Stimulated activated CD8-positive, alpha-beta memory T cell treated with anti-CD3 and anti-CD28 coated beads, Interleukin-7, amount 100 ng/mL, for 1 hour (primary cell): ENCODE measurements at places on chromosomes 12 and 14.

GRCh38 chr12:27213304-27213703, 30.8 kb upstream of the STK38L start:
- DNase-seq, result no peak

DNA sequence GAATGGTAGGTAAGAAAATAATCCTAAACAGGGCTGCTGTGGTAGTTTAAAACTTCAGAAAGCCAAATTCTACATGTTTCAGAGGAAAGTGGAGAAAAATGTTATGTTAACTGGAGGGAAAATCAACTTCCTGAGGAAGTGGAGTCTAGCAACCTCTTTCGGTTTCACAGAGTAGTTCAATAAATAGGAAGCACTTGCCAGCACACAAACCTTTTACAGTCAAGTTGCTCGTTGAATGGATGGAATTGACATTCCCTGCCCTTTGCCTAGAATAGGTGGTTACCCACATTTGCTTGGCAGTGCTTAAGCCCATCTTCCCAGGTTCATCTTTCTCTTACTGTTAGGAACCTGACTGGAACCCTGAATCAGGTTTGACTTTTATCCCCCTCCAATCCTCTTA, 15.9 kb downstream of the ANKRD13A start:
- DNase-seq, result no peak

DNA sequence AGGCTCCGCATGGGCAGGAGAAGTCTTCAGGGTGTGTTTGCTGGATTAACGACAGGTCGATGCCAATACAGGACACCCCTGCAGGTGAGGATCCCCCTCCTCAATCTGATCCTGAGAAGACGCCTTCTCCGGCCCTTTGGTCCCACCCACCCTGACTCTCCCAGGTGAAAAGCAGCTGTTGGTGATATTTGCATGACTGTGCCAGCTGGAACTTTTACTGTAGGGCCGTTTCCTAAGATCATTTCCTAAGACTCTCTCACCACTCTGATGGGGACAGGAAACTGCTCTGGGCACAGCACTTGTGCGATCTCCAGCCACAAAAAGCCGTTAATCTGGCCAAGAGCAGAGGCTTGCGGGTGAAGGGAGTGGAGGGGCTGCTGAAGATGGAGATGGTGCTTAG, 16.8 kb upstream of the EIF5 start:
- DNase-seq, result no peak

DNA sequence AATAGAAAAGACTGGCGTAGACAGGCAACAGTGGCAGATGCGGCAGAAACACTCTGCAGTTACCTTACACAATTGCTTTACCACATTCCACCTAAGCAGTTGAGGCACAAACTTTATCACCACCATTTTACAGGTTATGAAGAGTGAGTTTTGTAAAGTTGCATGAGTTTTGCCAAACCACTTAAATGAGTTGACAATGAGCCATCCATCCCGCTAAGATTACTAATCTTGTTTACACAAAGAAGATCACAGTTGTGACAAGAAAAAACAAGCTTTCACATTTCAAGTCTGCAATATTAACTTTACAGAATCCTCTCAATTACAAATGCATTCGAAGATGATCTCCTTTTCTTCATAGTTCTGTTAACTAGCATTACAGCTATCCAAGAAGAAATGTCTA, 1.8 kb downstream of the TMCC3 start:
- DNase-seq, result no peak

- no peak for DNase-seq
Measured at GRCh38 chr12:90327793-90328743, 619.4 kb upstream of the ATP2B1 start.

GRCh38 chr14:53956427-53957201, at the start of gene BMP4:
TSS of gene BMP4 (minus strand) at chr14:53956825. CDS start at chr14:53952222, 4,603 bp downstream.
- DNase-seq, result no peak

- no peak for DNase-seq
Measured at GRCh38 chr12:24780697-24781368, 168.1 kb downstream of the BCAT1 start.

GRCh38 chr12:386651-387050, 2.5 kb downstream of the KDM5A start:
- no peak for DNase-seq

- DNase-seq, result no peak
Measured at GRCh38 chr14:104395276-104395675, 184.3 kb upstream of the C14orf180 start.

DNA sequence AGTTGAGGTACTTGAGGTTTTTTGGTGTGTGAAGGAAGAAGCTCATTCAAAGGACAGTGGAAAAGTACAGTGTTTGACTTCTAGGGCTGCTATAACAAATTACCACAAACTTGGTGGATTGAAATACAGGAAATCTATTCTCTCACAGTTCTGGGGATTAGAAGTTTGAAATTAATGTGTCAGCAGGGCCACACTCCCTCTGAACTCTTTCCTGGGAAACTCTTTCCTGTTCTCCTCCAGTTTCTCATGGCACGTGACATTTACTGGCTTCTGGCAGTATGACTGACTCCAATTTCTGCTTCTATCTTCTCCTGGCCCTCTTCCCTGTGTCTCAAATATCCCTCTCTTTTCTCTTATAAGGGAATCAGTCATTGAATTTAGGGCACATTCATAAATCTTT, 160.2 kb downstream of the CCDC91 start:
- no peak for DNase-seq

DNA sequence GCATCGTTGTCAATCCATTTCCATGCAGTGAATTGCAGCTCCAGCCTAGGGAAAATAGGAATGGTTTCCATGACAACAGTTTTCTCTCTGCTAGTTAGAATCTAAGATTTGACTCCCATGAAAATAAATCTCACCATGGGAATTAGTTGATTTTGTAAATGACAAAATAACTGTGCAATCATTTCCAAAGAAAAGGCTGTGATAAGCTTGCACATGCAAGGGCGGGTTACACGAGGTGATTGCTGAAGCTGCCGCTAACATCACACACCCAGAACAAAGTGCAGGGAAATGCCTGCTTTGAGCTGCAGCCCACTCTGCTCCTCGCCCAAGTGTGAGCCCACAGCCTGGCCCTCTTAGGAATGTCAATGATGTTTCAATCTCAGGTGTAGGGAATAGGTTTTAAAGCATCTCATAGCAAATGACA, 53.8 kb downstream of the TRIM9 start:
- DNase-seq, result no peak

DNA sequence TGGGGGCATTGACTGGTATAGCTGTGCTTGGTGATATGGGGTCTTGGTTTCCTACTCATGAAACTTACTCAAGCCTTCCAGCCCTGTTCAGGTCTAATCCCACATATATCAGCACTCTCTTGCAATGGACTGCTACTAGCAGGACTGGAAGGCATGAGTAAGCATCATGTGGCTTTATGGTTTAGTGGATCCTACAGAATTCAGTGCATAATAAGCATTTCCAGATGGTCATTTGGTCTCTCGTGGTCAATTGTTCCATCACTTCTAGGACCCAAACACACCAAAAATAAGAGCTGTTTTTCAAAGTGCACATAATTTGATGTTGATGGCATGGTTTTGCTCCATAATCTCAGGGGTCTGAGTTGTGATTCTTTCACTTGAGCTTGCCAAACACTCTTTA, 114.4 kb downstream of the LMNTD1 start:
- DNase-seq, result no peak

DNA sequence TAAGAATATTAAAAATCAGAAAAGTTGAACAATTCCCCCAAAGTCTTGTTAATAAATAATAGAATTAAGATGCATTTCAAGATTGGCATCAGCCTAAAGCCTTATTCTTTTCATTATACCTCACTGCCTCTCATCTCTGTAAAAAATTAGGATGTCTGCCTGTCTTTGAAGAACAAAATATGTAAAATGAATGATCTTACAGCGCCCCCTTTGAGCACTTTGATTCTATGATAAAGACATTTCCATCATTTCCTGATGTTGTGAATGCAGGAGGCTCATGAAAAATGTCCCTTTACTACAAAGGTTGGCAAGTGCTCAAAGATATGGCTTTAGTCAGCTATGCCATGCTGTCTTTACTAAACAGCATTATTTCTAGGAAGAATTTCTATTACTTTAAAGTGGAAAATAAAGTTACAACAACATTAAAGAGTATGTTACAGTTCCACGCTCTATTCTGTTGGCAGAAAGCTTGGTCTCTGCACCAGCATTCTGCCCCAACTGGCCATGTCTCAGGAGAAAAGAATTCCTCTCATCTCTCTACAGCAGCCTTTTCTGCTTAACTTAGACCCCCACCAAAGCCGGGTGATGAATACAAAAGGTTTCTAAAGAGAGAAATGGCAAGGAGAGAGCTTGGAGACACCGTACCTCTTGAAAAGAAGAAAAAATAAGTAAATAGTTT, 95.1 kb downstream of the LLPH start:
- DNase-seq, result no peak

- DNase-seq, result no peak
Measured at GRCh38 chr12:114876968-114877680, 193.1 kb upstream of the TBX3 start.

- no peak for DNase-seq
Measured at GRCh38 chr12:60269611-60270269, 673.9 kb downstream of the SLC16A7 start.

GRCh38 chr14:87756661-87757060, 236.3 kb downstream of the GALC start:
- no peak for DNase-seq

DNA sequence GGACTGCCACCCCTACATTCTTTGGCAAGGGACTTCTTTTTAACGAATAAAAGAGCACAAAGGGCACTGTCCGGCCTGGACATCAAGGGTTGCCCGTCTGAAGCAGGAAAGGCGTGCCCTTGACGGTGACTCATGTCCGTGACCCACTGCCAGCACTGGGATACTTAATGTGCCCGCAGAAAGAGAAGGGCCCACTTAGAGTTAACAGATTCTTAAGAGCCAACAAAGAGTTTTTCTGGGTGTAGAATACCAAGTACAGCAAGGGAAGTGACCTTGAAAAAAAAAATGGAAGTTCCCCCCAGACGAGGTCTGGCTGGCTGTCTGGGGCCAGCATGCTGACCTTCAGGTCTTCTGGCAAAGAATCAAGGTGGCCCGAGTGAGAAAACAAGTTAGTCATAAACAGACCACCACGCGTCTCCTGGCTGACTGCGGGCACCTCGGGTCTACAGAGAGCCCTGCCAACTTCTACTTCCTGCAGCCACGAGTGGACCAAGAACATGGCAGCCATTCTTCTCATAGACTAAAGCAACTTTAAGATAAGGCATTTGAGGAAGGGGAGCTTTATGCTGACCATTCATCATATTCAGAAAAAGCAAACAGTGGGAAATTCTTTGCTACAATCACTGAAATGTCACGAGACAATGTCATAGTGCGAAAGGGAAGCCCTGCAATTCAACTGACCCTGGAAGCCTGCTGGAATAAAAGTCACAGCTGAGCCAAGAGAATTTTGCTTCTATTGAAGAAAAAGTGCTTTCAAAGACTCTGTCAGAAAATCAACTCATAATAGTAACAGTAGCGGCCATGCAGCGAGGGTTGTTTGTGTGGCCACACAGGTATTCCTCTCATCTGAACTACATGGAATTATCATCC, 10.5 kb upstream of the SELPLG start:
- no peak for DNase-seq

- no peak for DNase-seq
Measured at GRCh38 chr12:121800694-121801594, 2.9 kb upstream of the SETD1B start.

DNA sequence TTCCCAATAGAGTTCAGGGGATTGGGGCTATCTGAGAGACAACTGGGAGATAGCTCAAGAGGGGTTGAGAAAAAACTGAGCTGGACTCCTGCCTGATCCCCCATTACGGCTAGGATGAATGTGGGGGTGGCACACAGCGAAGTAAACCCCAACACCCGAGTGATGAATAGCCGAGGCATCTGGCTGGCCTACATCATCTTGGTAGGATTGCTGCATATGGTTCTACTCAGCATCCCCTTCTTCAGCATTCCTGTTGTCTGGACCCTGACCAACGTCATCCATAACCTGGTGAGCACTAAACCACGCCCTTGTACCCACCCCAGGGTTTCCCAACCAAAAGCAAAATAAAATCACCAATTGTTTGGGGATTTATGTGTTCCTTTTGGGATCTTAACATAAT, 1.0 kb downstream of the ORMDL2 start:
- no peak for DNase-seq
